ENCODE measurements at places on chromosomes 4 and X.

DNA sequence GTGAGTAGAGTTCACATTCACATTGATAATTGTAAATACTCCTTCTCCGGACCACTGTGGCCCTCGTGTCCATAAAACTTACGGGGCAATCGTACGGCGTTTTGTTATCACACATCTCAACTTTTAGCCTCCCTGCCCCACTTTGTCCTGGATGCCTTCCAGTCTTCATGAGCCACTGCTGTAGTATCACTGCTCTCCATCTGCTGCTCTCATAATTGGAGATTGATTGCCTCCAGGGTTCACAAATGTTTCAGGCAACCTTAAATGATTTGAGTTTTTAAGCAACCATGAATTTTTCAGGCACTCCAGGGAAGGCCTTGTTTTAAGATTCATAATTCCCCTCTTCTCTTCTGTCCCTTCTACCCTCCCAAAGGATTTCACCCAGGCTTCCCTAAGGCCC lies 28.4 kb downstream of the ALPK1 start:
- no peak for DNase-seq

DNA sequence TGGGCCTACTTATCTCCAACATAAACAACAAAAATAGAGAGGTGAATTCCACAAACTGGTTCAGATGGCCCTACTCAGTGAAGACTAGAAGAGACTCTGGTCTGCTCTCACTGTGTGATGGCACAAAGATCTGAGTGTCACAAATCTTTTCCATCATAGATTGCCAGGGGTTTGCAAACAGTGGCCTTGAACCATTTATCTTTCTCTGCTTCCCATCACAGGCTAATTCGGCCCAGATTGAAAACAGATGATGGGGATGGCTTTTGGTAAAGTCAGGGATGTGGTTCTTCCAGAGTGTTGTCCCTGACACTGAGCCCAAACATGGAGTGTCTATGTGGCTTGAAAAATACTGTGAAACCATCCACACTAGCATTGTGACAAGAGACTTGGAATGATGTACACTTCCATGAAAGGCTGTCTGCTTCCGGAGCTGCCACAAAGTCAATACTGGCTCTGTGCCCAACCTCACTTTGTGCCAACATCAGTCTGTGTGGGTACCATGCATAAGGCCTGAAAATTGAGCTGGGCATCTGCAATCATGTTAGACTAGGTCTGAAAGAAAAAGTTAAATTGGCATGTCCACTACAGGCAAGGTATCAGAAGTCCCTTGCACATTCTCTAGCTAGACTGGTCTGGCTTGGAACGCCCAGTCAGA lies 25.2 kb upstream of the PLAC1 start:
- no peak for DNase-seq

DNA sequence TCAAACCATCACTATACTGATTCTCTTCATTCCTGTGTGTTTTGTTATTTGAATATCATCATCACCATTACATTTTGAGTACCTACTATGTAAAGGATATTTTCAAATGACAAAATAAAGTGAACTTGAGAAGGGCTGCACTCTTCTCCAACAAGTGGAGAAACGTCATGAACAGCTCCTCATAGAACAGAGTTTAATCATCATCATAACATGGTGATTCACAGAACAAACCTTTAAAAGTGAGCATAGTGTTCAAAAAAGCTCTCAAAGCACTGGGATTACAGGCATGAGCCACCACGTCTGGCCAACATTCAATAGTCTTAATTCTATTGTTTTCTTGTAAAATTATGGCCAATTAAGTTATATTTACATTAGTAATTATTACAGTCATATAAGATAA lies 993.9 kb downstream of the PDHA2 start:
- DNase-seq, result no peak

GRCh38 chr4:119872371-119873016 lies 194.2 kb downstream of the MAD2L1 start:
- DNase-seq, result peak; percentile 85

DNA sequence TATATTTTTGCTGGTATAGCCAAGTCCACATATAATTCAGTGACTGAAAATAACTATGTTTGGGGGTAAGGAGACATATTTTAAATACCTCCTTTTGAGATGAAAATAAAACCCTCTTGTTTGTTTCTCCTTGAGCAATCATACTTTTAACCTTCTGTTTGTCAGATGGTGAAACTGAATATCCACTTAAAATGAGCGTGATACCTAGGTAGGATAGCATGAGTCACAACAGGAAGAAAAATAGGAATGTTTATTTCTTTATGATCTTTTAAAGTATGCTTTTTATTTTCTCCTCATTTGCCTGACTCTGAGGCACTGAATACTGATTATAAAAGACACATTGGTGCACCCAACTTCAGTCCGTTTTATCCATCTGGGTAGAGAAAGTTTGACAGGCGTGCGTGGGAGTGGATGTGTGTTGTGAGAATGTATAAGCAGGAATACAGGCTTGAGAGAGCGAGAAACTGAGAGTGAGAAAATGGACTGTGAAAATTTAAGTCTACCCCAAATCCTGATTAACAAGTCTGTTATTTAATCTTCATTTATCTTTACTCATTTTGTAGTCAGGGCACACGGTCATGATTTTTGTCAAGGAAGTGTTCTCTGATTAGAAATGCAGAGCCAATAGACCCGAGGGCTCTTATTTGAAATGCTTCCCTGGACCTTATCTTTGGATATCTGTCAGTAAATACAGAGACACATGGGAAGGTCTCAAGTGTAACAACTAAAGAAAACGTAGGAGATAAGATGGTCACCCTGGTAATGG lies 62.1 kb upstream of the ANTXR2 start:
- peak; percentile 49 for DNase-seq

DNA sequence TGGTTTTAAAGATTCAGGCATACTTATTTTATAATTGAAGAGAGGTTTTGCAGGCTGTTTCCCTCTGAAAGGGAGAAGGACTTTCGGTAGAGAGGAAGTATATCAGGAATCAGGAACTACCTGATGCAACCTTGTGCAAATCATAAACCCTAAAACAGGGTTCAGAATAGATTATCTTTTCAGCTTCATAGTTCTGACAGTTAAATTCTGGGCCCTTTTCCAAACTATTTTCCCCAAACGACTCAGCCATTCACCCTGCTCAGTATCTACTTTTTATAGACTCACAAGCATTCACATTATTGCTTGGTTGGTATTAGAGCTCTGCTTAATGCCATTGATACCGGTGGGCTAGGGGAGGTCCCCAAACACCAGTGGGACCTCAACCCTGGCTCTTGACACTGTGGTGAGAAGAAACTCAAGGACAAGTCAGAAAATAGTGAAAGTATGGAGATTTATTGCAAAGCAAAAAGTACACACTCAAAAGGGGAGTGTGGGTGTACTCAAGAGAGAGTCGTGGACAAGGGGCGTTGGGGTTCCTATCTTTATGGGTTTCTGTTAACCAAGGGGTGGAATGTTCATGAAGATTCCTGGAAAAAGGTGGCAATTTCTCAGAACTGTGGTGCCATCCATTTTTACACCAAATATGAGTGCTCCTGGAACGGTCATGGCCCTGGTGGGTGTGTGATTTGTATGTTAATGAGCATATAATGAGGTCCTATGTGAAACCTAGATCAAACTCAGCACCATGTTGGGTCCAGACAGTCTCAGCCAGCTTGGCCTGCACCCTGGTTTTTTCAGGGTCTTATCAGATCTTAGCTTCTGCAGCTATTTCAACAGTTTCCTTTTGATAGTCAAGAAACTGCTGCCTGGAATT lies 238.3 kb downstream of the DCLK2 start:
- peak; percentile 18 for DNase-seq

DNA sequence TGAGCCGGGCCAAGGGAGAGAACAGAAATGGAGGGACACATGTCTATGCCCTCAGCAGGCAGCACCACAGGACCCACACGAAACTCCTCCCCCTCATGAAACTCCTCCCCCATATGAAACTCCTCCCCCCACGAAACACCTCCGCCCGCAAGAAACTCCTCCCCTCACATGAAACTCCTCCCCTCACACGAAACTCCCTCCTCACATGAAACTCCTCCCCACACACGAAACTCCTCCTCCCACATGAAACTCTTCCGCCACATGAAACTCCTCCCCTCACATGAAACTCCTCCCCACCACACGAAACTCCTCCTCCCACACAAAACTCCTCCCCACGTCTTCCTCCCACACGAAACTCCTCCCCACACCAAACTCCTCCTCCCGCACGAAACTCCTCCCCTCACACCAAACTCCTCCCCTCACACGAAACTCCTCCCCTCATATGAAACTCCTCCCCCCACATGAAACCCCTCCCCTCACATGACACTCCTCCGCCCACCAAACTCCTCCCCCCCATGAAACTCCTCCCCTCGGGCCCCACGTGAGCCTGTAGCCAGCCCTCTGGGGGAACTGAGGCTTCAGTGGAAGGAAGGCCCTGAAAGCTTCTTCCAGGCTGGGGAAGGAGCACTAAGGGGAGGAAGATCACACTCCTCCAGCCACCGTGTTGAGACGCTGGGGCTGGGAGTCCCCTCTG lies 15.2 kb downstream of the ADRA2C start:
- DNase-seq, result no peak

DNA sequence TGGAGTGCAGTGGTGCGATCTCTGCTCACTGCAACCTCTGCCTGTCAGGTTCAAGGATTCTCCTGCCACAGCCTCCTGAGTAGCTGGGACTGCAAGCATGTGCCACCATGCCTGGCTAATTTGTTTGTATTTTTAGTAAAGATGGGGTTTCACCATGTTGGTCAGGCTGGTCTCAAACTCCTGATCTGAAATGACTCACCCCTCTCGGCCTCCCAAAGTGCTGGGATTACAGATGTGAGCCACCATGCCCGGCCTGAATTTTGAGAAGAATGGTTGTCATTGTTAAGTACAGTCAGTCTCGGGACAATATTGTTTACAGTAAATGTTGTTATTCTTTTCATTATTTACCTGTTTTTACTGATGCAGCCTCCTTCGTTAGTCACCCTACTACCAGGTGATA lies 1226.2 kb upstream of the TENM3 start:
- peak; percentile 15 for DNase-seq

GRCh38 chr4:7721984-7722551 lies 217.6 kb downstream of the AFAP1 start:
- no peak for DNase-seq

GRCh38 chr4:173367285-173367684 lies 3.5 kb upstream of the SAP30 start:
- DNase-seq, result peak; percentile 41

GRCh38 chr4:123406872-123407271 lies 10.3 kb downstream of the SPRY1 start:
- DNase-seq, result no peak

- DNase-seq, result no peak
These were observed 41.6 kb downstream of the UNC5C start for GRCh38 chr4:95507147-95507546.

- no peak for DNase-seq
These were observed 869 bp downstream of the TMEM184C start for GRCh38 chr4:147617841-147618691.

GRCh38 chrX:139930916-139931645 lies 1.8 kb downstream of the ATP11C start:
- no peak for DNase-seq

- DNase-seq, result no peak
These were observed 9.6 kb downstream of the GTPBP6 start for GRCh38 chrX:308821-309520.

DNA sequence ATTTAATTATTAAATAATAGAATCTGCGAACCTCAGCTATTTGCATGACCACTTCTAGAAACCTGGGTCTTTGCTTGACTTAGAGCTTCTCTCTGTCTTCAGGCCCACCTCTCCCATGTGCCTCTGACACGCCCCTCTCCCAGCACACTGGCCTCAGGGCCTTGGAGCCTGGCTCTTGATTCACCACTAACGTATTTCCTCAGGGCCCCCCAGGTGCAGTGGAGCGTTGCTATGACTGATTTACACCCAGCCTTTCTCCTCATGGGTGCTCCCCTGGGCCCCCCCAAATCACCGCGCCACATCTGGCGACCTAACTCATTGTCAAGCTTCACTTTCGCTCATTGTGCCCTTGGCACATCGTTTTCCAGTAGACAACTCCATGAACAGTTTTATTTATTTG lies 37.9 kb upstream of the TENM3 start:
- DNase-seq, result no peak

DNA sequence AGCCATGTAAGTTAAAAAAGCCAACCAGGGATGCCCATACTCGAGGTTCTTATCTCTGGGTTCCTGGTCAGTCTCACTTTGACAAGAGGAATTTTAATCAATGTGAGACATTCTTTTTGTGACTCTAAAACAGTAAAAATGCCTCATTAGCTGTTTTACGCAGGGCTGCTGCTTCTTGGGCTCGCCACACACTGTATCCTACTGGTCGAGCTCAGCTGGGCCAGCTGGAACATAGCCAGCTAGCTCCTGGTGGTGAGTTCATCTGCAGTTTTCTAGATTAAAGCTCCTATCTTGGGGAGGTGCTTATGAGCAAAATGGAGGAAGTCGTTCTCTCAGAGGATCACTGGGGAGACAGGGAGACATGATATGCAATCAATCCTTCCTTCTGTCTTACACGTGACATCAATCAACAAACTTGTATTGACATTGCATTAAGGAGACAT lies 55.9 kb upstream of the LEF1 start:
- DNase-seq, result peak; percentile 39

DNA sequence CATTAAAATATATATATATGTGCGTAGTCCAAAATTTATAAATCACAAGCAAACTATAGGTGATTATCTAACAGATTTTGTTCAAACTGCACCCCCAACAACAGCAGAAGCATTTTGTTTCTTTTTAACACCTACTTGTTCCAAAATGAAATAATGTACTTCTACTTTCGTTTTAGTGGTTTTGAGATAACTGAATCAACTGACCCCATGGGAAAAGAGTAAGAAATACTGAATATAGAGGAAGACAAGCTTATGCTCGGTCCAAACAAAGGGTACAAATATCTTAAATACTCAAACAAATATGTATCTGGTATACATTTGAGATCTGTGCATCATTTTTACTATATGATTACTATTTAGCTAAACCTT lies 22.4 kb downstream of the MAP7D3 start:
- no peak for DNase-seq

- no peak for DNase-seq
These were observed 292.0 kb downstream of the DCTD start for GRCh38 chr4:182625193-182625592.

- no peak for DNase-seq
These were observed 14.7 kb upstream of the HSD17B13 start for GRCh38 chr4:87337361-87337760.

DNA sequence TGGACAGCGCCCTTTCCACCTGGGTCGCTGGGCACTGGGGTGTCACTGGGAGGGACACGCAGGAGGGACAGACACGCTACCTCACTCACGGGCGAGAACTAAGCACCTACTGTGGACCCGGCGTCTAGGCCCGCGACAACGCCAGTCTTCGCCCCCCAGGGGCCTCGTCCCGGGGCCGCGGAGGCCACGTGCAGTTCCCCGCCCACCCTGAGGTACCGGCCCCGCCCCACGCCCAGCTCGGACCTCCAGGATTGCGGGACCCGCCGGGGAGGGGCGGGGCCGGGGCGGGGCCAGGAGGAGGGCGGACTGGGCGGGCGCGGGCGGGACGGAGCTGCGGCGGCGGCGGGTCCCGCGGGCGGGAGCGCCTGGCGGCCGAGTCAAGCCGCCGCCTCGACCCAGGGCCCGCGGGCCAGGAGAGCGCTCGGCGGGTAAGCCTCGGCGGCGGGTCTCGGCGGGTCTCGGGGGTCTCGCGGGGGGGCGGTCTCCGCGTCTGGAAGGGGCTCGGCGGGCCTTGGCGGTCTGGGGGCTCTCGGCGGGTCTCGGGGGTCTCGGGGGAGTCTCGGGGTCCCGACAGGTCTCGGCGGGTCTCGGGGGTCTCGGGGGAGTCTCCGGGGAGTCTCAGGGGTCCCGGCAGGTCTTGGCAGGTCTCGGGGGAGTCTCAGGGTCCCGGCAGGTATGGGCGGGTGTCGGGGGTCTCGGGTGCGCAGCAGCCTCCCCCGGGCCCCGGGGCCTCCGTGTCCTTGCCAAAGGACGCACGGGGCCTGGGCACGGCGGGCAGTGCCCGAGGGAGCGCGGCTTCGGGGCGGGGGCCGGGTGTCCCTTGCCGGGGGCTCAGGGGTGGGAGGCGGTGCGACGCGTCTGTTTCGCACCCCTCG lies at the start of gene SH3BP2:
SH3BP2 (plus strand) TSS at position 375 of the 875 bp plus-strand sequence. CDS start 27,533 bp downstream, outside the sequence.
- DNase-seq, result no peak
